ENCODE measurements at places on chromosomes 2 and 18.

DNA sequence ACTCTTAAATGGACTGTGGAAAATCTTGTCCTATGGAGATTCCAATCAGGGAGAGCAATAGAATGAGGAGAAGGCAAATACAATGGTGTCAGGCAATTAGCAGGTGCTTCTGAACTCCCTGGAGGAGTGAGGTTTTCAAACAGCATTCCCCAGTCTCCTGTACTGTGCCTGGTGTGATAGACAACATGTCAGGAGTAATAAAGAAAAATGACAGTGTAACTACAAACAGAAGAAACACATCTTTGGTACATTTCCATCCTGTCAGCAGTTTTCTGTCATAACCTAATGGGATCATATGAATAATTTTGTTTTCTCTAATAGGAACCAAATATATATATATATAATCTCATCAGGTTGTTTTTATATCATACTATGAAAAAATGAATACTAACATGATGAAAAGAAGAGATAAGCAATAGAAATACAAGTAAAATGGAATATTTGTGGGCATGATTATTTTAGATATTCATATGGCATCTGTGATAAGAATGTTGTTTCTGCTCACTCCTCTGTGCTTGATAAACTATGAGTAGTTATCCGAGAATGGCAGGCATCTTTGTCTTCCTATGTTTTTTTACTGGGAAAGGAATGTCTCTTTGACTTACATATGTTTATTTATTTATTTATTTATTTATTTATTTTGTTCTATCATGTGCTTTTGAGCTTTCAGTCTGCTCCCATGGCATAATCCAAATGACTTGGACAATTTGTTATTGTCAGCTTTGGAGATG is 441.7 kb downstream of the TXNL1 start:
- DNase-seq, result no peak

DNA sequence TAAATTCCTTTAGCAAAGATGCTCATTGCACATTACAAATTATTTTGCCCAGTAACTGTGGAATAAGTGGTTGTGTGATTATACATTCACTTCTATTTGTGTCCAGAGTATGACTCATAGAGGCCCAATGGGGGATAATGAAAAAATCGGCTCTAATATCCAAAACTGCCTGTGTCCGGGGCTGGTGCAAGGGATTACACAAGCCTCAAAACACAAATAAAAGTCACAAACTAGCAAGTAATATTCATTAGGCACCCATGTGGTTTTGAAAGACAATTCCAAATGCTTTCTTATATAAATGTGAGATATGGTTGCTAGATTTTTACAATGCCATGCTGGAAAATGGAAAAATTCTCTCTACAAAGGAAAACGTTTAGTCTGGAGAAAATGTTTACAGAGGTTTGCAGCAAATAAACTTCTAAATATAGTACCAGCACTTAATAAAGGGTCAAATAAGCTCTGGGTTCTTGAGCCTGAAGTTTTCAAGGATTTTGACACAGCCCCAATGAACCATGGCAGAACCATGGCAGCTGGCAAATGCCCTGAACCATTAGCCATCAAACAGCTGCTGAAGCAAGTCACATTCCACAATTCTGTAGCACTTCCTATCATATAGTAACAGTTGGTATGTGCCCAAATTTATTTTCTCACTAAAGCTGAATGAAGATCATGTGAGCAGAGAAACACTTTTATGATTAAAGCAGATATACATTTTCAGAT is 40.5 kb downstream of the IRS1 start:
- DNase-seq, result no peak

- DNase-seq, result no peak
Observed at GRCh38 chr2:140117386-140117785, 1337.2 kb upstream of the NXPH2 start.

- DNase-seq, result no peak
Observed at GRCh38 chr2:128577141-128577930, 258.7 kb upstream of the HS6ST1 start.

GRCh38 chr2:134576478-134576877 is 142.3 kb downstream of the TMEM163 start:
- no peak for DNase-seq

DNA sequence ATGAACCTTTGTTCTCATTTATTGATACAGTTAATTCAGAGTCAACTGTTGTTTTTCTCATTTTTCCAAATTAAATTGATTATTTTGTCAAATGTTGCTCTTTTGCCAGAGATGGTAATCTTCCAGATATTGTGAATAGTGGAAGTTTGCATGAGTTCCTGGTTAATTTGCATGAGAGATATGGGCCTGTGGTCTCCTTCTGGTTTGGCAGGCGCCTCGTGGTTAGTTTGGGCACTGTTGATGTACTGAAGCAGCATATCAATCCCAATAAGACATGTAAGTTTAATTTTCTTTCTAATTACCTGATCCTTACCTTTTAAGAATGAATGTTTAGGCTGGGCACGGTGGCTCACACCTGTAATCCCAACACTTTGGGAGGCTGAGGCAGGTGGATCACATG is 7.8 kb downstream of the CYP20A1 start:
- no peak for DNase-seq

DNA sequence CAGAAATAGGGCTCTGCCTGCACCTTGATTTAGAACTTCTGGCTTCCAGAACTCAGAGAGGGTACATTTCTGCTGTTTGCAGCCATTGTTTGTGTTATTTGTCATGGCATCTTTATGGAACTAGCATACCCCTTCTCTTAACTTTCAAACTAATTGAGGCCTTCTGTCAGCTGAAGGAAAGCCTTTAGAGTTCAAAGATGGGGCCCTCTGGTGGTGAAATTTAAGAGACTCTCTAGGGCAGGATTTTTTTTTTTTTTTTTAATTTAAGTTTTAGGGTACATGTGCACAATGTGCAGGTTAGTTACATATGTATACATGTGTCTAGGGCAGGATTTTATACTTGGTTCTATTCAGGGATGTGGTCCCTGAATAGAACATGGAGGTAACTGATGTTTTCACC is 260.6 kb upstream of the LINC00305 start:
- DNase-seq, result no peak

Measured in T-helper 9 cell (primary cell).